ENCODE measurements at places on chromosomes 16 and 17.

GRCh38 chr17:8679126-8679525, 48.6 kb upstream of the MYH10 start:
- DNase-seq = no peak

GRCh38 chr17:78133971-78134898, 3.7 kb downstream of the TMC8 start:
- no peak for DNase-seq

DNA sequence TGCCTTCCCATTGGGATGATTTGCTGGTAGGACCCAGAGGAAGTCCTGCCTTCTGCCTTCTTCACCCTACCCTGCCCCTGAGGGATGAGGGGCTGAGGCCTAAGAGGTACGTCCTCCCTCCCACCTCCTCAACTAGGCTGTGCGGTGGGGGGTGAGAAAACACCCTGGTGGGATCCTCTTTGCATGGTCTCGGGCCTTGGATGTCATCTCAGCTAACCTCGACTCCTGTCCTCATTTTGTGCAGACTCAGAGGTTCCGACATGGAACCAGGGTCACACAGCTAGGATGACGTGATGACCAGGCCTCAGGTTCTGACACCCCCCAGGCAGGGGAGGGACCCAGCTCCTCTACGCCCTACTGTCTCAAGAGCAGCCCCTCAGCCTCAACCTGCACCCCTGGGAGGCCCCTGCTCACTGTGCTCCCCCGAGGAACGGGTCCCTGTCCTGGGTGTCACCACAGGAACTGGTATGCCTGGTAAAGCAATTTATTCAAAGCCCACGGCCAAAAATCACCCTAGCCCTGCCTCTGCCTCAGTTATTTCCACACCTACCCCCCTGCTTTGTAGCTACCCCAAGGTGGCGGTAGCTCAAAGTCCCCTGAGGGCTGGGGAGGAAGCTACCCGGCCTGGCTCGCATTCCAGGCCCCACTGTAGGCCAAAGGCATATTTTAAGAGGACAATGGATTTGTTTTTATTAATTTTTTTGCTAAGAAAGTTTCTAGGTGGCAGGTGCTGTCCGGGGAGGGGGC, 17.5 kb downstream of the UNC13D start:
- DNase-seq = no peak

- no peak for DNase-seq
Measured at GRCh38 chr16:88276591-88276990, 106.2 kb upstream of the ZNF469 start.

DNA sequence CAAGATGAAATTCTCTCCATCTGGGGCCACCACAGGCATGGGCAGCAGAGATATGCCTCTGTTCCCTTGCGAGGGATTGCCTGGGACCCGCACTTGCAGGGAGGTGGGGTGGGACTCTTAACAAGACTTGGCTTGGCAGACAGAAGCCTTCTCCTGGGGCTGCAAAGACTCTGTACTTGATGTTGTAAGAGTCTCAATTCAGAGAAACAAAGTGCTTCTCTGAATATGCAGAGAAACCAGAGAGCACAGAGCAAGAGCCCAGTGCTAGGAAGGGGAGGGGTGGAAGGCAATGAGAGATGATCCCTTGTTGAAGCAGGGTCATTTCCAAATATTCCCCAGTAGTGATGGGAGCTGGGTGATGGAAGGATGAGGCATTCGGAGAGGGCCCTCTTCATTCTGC, 2.2 kb downstream of the MMP28 start:
- DNase-seq = no peak

GRCh38 chr17:69122065-69122464, 19.6 kb downstream of the ABCA6 start:
- no peak for DNase-seq

- DNase-seq = no peak
Measured at GRCh38 chr16:35689764-35690163, 2230.4 kb downstream of the TP53TG3F start.

DNA sequence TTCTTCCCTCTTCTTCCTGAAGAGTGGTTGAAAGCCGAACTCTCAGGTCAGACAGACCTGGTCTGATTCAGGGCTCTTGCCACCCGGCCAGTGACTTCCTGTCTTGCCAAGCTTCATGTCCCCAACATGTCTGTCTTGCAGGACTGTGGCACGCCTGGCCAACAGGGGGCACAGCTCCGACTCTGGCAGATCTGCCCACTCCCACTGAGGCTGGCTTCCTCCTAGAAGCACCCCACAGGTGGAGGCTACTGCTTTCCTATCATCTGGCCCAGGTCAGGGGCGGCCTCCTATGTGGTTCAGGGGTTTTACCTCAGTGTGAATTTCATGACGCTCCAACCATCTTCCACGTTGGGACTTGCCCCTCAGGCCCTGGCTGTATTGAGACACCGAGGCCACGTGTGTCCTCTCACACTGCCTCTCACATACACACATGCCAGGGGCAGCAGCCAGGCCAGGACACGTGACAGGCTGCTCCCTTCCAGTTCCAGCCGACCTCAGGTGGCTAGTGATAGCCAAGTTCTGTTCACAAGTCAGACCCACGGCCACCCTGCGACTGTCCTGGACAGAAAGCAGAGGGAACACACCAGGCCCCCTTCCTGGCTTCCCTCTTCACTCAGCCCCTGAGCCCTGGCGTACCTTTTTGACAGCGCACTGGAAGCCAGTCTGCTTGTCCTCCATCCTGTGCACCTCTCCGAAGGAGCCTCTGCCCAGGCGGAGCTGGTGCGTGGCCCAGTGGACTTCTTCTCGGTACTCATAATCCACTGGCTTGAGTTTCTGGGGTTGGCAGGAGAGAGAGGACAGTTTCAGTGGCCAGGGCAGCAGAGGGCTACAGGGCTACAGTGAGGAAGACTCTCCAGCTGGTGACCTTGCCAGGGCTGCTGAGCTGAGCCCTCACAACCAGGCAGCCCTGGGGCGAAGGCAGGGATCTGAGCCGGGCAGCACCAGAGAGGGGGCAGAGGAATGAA, 22.6 kb upstream of the SPATA32 start:
- DNase-seq = no peak
